ENCODE measurements at places on chromosomes 1 and 21.
A peak's percentile ranks its signal among the peaks of the same experiment; 100 is the strongest.

- DNase-seq: no peak
Observed at GRCh38 chr1:93595266-93595665, 86.4 kb downstream of the BCAR3 start.

DNA sequence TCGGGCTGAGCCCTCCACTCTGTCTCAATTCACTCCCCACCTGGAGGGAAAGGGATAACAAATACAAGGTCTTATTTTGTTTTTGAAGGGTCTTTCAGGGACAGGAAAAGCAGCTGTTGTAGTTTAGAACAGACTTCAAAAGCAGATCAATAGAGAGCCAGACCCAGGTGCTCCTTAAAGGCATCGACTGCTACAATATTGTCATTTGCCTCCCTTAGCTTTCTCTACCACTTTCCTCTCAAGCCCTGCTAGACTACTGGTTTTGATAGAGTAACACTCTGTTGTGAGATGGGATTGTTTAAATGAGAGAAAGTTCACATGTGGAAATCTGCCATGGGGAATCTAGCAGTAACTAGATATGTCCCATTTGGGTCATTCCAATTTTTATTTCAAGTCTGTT, 24.0 kb downstream of the RGS7 start:
- no peak for DNase-seq

DNA sequence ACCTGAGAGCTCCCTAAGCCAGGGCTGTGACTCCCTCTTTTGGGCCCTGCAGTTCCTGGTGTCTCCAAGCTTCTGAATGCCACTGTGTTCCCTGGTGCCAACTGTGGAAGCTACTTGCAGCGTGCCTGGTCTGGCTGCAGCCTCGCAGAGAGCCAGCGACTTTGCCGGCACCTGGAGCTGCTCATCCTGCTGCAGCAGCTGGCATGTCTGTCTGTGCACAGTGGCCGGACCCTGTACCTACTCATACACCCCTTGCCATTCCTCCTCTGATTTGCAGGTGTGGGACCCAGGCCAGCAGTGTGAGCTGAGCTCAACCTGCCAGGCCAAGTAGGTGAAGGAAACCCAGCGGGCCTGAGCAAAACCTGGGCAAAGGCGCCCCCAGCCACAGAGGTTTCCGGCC, 12.3 kb upstream of the AADACL4 start:
- no peak for DNase-seq

- DNase-seq: peak; percentile 77
Observed at GRCh38 chr1:42334240-42335049, 590 bp downstream of the FOXJ3 start.

GRCh38 chr1:17984583-17984982, 123.0 kb upstream of the IGSF21 start:
- peak; percentile 13 for DNase-seq

DNA sequence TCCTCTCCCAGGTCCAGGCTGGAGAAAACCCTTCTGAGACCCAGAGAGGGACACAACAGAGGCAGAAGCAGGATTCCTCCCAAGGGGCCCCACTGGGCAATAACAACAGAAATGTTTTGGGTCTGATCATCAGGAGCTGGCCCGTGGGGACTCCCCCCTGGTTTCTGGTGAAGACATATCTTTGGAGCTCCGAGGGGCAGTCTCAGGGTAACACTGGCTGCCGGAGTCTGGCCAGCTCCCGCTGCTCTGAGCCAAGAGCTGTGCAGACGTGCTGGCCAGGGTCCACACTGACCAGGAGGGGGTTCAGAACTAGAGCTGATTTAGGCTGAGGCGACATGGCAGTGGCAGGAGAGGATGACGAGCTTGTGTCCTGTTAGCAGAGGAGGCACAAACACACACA, 13.1 kb downstream of the ECE1 start:
- no peak for DNase-seq

GRCh38 chr1:29758781-29759499, 522.6 kb downstream of the PTPRU start:
- no peak for DNase-seq

DNA sequence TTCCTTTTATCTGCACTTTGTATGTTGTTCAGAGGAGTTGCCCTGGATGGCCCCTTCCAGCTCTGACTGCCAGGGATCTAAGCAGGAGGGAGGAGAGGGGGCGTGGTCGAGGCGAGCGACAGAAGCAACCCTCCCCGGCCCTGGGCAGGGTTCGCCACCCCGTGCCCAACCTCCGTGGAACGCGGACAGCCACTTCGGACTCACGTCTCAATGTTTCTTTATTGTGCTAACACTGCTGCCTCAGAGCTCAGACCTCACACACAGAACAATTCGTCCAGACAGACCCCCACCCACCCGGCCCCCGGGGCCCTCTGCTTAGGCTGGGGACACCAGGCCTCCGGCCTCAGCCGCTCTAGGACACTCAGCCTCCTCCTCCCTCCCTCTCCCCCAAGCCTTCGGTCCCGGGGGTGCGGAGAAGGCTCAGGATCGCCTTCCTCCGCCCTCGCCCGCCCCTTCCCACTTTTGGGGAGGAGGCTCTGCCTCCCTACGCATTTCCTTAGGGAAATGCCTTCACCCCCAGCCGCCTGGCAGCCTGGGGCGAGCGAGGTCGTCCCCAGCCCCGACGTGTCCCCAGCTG, 8.3 kb downstream of the VSIG8 start:
- peak; percentile 23 for DNase-seq

- DNase-seq: no peak
Observed at GRCh38 chr1:111894497-111894896, 95.0 kb downstream of the KCND3 start.

GRCh38 chr1:32546611-32547010, 7.4 kb downstream of the ZBTB8A start:
- no peak for DNase-seq

DNA sequence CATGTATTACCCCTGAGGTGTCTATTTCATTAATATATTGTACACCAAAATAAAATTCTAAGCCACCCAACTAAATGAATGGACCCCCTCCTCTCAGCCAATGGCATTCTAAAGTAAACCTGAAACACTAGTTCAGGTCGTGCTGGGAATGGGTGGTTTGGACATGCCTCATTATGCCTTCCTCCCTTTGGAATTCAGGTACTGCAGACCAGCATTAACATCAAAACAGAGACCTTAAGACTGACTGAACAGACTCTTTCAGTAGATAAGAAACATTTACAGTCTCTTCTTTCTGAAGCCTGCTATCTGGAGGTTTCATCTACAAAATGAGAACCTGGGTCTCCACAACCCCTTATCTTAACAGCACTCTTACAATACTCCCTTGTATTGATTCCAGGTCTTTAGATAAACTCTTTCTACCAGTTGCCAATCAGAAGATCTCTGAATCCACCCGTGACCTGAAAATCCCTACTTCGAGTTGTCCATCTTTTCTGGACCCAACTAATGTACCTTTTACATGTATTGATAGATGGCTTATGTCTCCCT, 93.6 kb downstream of the PKN2 start:
- DNase-seq: no peak

- DNase-seq: no peak
Observed at GRCh38 chr1:49597436-49597835, 426.3 kb downstream of the AGBL4 start.

- DNase-seq: no peak
Observed at GRCh38 chr1:107979088-107979487, 14.1 kb upstream of the VAV3 start.

DNA sequence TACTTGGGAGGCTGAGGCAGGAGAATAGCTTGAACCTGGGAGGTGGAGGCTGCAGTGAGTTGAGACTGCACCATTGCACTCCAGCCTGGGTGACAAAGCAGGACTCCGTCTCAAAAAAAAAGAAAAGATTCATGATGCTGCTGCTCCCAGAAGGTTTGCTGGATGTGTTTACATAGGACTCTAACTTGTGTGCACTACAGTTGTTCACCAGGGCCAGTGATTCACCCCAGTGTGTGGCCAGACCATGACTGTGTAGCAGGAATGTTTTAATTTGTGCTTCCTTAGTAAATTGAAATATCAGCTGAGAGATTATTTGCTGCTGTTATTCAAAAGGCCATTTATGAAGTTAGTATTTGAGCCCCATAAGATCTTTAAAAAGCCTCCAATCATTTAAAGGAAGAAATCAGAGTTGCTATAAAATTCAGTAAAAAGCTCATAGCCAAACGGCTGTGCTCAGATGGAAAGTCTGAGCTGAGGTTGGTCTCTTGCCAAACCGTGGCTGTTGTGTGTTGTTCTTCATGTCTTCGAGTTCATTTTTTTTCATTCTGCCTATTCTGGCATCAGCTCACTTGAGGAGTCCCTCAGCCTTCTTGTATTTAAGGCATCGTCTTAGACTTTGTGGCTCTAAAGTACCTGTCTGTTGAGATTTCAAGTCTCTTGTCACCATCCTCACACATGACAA, 18.1 kb upstream of the PGD start:
- no peak for DNase-seq

DNA sequence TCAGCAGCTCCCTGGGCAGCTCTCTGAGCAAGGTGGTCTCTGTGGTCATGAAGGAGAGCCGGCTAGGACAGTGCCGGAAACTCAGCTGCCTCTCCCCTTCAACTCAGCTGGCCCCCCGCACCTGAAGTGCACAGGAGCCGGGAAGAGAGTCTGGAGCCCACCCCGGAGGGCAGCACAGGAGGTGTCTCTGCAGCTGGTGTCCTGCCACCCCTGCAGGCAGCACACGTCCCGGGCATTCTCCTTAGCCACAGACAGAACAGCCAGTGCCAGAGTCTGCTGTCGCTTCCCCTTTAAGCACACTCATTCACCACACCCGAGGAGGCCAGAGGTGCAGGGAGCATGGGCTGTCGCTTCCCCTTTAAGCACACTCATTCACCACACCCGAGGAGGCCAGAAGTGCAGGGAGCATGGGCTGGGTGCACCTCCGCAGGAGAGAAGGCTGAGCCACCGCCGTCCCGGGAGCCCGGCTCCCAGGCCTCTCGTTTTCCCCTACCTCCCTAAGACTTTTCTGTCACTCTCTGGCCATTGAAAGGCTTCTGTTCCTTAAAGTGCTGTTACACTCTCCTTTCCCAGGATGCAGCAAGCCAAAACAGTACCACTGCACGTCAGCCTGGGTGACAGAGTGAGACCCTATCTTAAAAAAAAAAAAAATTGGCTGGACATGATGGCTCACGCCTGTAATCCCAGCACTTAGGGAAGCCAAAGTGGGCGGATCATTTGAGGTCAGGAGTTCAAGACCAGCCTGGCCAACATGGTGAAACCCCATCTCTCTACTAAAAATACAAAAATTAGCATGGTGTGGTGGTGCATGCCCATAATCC, 16.9 kb upstream of the SAMD11 start:
- DNase-seq: peak; percentile 43

GRCh38 chr21:45318556-45319404, 31.1 kb upstream of the POFUT2 start:
- DNase-seq: no peak

DNA sequence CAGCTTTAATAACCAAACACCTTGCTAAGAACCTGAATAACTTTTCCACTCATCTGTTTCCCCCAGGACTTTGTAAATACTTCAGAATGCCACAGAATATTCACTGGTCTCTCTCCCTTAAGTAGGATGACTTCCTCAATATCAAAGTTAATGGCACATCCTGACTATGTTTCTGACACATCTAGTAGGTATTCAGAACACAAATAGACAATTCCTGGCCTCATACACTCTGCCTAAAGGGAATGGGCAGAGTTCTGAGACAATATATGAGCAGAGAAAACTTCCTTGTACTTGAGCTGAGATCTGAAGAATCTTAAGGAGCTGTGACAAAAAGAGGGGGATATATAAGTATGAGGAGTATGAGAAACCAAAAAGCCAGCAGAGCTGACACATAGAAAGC, 34.8 kb downstream of the ANKRD13C start:
- DNase-seq: no peak

Data from erythroblast (primary cell).